ENCODE measurements at places on chromosomes 1 and 21. TPM values are rescaled to one million over a fixed set of nuclear protein-coding genes. Genes with fewer than 3 reads are reported as not detected.

- H3K4me3 ChIP-seq, result no peak overlapping the region
- H3K36me3 ChIP-seq, result no peaks in the 10 kb centered on the region
- H3K27ac ChIP-seq, result no peak overlapping the region
- no peak for DNase-seq
Observed at GRCh38 chr1:89935235-89935634, 59.7 kb upstream of the ZNF326 start.

- no peaks in the 10 kb centered on the region for H3K36me3 ChIP-seq
- no peak for DNase-seq
- H3K4me3 ChIP-seq, result no peak overlapping the region
- H3K27me3 ChIP-seq, result no peaks in the 10 kb centered on the region
- no peak overlapping the region for H3K27ac ChIP-seq
Observed at GRCh38 chr21:29737186-29737585, 202.6 kb downstream of the GRIK1 start.

The GPR161 gene
- total RNA-seq, result 1.7 TPM

The TEDDM1 gene
- not detected for total RNA-seq

DNA sequence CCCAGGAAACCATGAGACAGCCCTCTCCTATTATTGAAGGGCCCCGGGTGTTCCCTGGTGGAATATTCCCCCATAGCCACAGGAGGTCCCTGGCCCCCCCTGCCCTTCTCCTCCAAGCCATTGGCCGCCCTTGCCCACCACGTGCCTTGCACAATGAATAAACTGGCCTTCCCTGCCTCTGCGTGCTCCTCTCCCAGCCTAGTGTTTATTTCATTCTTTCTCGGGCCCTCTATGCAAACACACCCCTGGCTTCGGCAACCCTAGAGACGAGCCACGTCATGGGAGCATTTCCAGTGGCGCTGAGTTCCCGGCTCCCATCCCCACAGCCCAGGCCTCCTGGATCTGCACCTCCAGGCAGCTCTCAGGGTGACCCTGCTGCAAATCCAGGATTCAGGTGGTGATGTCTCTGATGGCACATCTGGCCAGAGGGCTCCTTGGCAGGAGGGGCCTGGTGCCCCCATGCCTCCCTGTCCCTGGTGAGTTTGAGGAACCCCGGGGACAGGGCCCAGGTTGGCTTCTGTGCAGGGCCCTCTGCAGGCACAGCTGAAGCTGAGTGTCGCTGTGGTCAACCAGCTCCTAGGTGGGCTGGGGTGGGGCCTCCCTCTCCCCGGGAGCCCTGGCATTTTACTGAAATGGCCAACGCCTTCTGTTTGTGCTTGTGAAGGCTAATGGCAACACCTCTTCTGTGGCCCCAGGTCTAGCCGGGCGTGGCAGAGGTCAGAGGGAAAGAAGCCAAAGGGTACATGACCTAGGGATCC, 6.2 kb downstream of the KRTAP10-12 start:
- H3K4me1 ChIP-seq, result no peaks in the 10 kb centered on the region
- no peak overlapping the region for H3K27ac ChIP-seq
- peaks cover 8% of the 10 kb centered on the region for H3K27me3 ChIP-seq
- H3K36me3 ChIP-seq, result no peaks in the 10 kb centered on the region

DNA sequence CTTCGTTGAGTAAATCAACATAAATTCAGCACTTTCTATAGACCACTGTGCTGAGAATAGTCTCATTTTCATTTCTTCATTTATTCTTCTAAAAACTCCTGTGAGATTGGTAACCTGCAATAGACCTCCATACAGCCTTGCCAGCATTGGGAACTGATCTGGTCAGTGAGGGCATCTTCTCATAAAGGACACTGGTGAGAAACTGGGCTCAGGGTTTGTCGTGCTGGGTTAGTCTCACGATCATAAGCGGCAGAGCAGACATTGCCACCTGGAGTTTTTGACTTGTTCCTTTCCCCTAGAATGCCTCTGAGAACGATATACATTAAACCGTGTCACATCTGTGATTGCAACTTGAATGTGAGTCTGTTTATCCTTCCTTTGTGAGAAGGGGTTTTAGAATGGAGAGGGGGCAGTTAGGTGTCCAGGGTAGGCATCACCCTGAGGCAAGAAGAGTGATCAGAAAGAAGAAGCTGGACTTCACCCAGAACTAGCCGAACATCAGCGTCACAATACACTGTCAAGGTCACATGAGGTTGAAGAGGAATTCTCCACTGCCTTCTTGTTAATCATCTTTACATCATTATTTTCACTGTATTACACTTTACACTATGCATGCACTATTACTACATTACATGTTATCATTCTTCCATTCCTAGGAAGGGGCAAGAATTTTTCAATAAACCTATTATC, 1.4 kb upstream of the TTLL7 start:
- no peaks in the 10 kb centered on the region for H3K36me3 ChIP-seq
- H3K4me1 ChIP-seq, result peaks cover 4% of the 10 kb centered on the region
- no peaks in the 10 kb centered on the region for H3K27me3 ChIP-seq
- DNase-seq, result no peak
- no peak overlapping the region for H3K4me3 ChIP-seq
- H3K27ac ChIP-seq, result no peak overlapping the region
